ENCODE measurements at places on chromosomes 5 and 9. TPM values are rescaled to one million over a fixed set of nuclear protein-coding genes. Genes with fewer than 3 reads are reported as not detected.

DNA sequence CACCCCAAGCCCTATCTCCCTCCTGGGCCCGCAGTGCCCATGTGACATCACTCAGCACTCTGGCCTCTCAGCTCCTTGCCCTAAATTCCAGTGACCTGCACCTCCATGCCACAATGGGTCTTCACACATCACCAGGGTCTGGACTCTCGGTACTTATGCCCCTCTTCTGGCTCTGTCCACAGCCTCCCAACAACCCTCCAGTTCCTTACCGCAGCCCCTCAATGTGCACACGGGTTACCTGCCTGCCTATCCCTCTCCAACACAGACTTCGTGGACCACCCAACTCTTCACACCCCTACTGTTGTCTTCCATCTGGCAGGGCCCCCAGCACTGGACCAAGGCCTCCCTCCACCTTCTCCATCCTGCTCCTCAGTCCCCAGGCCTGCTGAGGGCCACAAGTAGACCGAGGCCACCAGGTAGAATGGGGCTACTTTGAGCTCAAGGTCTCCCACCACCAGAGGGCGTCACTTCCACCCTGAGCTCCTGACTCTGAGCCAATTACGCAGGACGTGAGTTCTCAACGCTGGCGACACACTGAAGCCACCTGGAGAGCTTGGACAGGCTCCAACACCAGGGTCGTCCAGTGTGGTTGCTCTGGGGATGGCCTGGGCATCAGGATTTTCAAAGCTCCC lies 172.1 kb downstream of the GABBR2 start:
- no peak for DNase-seq

- no peak for DNase-seq
Observed at GRCh38 chr9:127567035-127567729, 44.9 kb upstream of the STXBP1 start.

- DNase-seq = no peak
Observed at GRCh38 chr5:64818245-64818644, 49.5 kb downstream of the CWC27 start.

DNA sequence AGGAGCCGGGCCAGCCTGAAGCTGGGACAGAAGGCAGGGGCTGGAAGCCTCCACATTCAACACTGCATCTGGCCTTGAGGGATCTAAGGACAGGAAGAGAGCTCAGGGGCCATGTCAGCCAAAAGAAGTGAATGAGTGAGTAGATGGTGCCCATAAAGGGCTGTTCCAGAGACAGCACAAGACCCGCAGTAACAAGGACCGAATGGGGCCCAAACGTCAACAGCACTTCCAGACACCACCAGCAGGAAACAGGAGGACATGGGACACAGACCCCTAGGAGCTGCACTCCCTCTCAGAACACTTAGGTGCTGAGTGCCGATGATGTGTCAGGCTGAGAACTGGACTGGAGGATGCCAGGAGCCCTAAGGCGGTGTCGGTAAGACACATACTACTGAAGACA lies 114.8 kb upstream of the FAM120A start:
- no peak for DNase-seq

DNA sequence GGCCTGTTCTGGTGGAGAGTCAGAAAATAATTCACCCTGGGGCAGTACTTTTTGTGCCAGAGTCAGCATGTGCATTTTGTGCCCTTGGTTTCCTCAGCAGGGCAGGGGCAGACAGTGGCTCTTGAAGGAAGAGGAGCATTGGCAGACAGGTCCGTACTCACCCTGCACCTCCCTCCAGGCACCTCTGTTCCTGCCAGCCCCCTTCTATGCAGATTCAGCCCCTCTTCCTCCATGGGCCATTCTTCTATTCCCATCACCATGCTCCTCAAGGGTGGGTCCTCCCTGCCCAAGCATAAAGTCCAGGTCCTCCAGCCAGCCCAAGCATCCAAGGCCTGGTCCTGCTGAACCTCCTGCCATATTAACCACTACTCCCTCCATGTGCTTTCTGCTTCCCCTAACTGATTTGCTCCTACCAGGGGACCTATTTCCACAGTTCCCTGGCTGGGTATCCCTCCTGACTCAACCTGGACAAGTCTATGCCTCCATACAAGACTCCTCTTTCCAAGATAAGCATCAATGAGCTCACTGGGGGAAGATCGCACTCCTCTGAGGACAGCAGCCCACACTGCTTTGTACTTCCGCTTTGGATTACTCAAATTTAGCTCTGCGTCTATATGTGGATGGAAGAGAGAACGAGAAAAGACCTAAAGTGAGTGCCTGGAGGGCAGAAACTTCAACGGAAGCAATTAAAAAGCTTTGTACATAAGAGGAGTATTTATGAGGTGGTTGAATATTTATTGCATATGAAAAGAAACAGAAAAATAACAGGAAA lies 9.3 kb upstream of the ACSL6 start:
- DNase-seq = no peak

DNA sequence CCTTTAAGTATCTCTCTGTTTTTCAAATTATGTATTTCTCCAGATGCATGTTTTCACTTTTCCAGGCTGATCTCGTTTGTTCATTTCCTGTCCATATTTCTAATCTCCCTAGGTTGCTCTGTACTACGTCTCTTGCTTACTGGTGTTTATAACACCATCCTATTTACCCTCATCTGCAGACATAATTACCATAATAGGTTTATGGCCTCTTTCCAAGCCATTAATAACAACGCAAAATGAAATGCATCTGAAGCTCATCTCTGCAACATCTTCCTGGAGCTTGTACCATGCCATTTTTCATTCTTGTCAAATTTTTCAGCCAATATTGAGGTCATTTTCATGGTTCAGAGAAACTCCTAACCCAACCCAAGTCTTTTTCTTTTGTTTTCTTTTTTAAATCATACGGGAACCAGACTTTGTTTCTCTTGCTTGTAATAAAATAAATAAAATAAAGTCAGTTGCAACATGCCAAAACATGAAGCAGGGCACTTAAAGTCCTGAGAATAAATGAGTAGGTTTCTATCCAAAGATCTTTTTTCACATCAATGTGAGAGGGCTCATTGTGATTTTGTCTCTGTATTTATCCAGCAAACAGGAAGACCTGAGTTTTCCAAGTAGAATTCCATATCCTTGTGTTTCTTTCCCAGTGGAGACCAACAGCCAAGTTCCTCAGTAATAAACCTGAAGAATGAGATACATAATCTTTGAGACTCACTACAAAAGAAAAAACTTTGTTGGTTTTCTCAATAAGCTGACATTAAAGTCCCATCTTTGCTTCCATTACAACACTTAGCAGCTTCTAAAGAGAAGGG lies 37.0 kb downstream of the DPYSL3 start:
- DNase-seq = no peak

DNA sequence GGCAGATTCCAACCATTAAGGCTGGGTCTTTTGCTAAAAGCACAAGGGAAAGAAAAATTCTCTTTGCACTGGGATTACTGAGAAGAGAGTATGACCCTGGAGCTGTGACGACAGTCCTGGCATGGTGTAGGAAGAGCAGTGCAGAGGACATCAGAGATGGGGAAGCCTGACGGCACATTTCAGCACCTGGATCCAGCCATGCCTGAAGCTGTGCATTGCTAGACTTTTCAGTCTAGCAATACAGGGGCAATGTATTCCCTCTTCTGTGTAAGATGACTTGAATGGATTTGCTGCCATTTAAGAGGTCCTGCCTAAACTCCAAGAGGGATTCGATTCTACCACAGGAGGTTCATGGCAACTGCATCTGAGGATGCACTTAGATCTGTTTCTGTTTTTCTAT lies 12.3 kb upstream of the MRNIP start:
- DNase-seq = no peak

GRCh38 chr9:36897478-36897877 lies 136.6 kb downstream of the PAX5 start:
- DNase-seq = no peak

DNA sequence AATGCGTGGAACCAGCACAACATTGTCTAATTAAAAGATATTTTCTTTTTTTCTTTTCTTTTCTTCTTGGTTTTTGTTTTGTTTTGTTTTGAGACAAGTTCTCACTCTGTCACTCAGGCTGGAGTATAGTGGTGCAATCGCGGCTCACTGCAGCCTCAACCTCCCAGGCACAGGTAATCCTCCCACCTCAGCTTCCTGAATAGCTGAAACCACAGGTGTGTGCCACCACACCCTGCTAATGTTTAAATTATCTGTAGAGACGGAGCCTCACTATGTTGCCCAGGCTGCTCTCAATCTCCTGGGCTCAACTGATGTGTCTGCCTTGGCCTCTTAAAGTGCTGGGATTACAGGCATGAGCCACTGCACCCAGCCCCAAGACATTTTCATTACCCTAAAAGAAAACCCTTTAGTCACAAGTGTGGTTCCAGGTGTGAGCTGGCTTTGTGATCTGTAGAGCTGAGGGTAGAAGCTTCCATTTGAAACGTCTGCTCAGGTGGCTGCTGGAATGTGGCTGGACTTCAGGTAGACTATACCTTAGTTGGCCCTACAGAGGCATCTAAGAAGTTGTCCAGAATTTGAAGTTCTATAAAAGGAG lies 19.1 kb upstream of the NEK6 start:
- DNase-seq = no peak

DNA sequence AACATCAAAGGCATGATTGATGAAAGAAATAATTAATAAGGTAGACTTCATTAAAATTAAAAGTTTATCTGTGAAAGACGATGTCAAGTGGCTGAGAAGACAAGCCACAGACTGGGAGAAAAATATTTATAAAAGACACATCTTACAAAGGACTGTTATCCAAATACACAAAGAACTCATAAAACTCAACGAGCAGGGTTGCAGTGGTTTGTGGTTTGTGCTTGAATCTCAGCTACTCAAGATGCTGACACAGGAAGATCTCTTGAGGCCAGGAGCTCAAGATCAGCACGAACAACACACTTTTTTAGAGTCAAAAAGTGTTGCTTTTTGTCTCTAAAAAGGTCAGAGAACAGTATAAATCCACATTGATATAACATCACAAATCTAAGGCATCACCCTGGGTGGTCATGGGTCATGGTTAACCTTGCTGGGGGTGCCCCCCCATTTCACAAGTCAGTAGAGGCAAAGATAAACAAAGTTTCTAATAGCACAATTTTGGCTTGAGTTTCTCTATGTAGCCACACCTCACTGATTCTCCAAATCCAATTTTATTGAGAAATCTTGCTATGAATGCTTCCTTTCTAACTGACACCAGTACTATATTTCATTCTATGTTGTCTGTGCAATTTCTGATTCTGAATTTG lies 342.9 kb upstream of the RPS23 start:
- DNase-seq = no peak

GRCh38 chr5:45694971-45695803 lies 993 bp downstream of the HCN1 start:
- DNase-seq = no peak

- no peak for DNase-seq
Observed at GRCh38 chr5:118628660-118629354, 359.5 kb downstream of the DTWD2 start.

DNA sequence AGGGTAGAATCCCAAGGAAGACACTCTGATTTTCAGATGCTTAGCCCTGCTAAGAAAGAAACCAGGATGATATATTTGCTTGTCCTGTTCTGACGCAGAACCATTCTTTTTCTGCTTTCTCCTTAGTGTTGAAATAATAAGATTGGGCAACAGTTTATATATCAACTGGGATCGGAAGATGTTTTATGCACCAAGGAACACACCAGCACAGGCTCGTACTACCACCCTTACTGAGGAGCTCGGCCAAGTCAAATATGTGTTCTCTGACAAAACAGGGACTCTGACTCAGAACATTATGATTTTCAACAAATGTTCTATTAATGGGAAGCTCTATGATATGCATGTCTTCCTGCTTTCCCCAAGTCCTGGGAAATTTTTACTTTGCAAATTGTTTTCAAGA lies 19.0 kb upstream of the RUSC2 start:
- DNase-seq = no peak

GRCh38 chr5:87210743-87211142 lies 56.9 kb upstream of the RASA1 start:
- no peak for DNase-seq

DNA sequence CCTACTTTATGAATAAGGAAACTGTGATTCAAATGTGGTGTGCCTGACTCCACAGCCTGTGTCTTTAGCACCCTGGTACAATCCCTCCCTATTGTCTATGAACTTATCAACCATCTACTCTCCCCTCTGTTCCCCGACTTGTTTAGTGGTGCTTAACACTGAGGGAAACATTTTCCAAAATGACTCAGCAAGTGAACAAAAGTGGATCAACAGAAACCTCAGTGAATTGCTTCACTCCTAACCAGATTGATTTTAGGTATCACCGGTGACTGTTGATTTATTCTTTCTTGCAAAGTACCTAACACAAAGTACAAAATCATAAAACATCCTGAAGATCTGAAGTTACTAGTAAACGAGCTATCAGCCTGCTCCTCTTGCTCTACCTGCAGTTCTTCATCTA lies 42.1 kb upstream of the RAPGEF6 start:
- DNase-seq = no peak

DNA sequence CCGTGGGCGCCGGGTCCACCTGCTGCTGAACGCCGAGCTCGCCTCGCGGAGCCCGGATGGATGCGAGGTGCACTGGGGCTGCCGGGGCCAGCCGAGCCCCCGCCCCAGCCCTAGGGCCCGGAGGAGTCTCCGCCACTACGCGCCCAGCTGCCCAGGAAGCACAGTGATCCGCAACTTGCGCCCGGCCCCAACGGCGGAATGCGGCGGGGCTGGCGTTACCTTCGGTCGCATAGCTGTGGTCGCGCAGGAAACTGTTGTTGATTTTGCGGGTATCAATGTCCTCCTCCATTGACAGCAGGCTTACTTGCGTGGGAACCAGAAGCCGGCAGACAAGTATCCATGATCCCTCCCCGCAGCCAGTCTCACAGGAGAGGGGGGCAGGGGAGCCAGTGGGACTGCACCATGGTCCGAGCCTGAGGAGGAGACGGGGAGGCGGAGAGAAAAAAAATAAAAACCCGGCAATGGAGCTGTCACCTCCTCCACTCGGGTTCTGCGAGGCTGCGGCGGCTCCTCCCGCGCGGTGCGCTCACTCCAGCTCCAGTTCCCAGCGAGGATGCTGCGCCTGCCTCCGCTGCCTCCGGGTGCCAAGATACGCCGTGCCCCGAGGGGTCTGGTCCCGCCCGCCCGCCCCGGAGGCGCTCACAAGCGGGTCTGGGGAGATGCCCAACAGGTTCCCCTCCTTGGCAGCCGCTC lies 628 bp downstream of the PPP2R2B start:
- no peak for DNase-seq

GRCh38 chr5:45162974-45163373 lies 354.2 kb downstream of the MRPS30 start:
- no peak for DNase-seq

GRCh38 chr5:9361835-9362234 lies 184.0 kb downstream of the SEMA5A start:
- DNase-seq = no peak

DNA sequence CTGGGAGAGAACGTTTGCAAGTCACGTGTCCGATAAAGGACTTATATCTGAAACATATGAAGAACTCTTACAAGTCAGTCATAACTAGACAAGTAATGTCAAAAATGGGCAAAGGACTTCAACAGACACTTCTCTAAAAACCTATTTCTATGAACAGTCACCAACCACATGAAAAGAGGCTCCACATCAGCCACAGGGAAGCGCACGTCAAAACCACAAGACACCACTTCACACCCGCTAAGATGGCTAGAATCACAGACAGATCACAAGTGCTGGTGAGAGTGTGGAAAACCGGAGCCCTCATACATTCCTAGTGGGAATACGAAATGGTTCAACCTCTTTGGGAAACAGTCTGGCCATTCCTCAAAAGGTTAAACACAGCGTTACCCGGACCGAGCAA lies 11.5 kb upstream of the CARD9 start:
- DNase-seq = no peak

Gene ARHGEF39
- total RNA-seq = 0.36 TPM

Gene KIF4B
- not detected for total RNA-seq

Gene DPM2
- total RNA-seq = 18.0 TPM

Gene ADAMTS12
- total RNA-seq = 23.1 TPM

Gene NR2F1-AS1
- total RNA-seq = 17.3 TPM

Measured in omental fat pad (tissue), 4 donors.